ENCODE measurements at places on chromosomes 4 and X. TPM values are rescaled to one million over a fixed set of nuclear protein-coding genes. Genes with fewer than 3 reads are reported as not detected.
A peak's percentile ranks its signal among the peaks of the same experiment; 100 is the strongest.

DNA sequence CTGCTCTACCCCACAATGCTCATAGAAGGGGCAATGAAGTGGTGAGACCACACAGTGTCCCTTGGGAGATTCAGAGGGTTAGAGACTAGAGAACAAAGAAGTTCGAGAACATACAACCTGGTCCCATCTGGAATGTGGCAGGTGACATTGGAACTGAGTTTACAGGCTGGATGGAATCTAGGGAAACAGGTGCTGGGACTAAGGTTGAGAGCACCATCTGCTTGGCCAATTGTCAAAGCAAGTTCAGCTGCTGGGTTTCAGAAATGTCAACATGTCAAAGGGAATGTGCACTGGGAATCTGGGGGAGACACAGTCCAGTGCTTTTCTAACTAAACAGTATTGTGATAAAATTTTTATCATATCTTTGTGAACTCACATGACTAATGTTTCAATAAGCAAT is 15.9 kb upstream of the FAM13A start:
- no peak for DNase-seq

GRCh38 chr4:111639876-111640275 is 505.4 kb upstream of the FAM241A start:
- no peak for DNase-seq

DNA sequence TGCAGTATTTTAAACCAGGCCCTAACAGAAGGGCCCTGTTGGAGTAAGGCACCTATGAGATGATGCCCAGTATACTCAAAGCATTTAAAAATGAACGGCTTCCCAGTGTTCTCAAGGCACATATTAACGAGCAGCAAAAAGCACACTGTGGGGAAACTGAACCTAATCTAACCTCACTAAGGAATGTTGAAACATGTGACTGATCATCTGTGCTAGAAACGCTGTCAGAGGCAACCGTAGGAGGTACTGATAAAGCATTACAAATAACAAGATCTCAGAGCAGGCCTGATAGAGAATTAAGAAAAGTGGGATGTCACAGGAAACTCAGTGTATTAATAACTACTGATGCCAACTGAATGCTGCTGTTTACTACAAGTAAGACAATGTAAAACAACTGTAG is 24.0 kb downstream of the ASB9 start:
- DNase-seq = no peak

- no peak for DNase-seq
Observed at GRCh38 chr4:146998157-146998556, 52.5 kb upstream of the TTC29 start.

GRCh38 chrX:113522814-113523213 is 682.2 kb upstream of the AMOT start:
- no peak for DNase-seq

- DNase-seq = no peak
Observed at GRCh38 chr4:114226968-114227760, 247.7 kb upstream of the ARSJ start.

GRCh38 chrX:136268051-136269048 is 17.1 kb upstream of the MAP7D3 start:
- peak; percentile 46 for DNase-seq

DNA sequence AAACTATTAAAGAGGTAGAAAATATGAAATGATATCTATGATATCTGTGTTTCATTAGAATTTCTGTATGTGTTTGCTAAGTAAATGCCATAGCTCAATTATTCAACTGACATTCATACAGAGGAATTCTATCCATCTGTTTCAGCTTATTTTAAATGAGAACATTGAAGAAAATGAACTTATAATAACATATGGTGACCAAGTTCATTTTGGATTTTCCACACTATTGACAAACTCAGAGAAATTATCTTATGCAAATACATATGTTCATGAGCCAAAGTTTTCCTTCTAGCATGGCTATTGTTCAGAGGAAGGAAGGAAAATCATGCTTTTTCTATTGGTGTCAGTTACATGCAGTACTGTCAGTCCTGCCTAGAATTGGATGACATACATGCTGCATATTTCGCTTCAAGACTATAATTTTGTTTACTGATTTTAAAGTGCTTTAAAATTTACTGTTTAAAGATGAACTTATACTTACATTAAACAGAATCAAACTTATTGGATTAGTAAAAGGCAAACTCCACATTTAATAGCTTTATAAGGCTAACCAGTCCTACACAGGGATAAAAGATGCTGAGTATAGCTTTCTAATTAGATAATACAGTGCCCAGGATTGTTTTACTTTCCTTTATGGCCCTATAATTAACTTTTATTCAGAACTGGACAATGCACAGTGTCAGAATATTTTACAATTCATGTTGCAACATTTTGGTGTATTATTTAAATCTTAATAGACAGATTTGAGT is 646.2 kb downstream of the TRAM1L1 start:
- no peak for DNase-seq

- DNase-seq = peak; percentile 51
Observed at GRCh38 chrX:10633722-10634121, 13.3 kb upstream of the MID1 start.

DNA sequence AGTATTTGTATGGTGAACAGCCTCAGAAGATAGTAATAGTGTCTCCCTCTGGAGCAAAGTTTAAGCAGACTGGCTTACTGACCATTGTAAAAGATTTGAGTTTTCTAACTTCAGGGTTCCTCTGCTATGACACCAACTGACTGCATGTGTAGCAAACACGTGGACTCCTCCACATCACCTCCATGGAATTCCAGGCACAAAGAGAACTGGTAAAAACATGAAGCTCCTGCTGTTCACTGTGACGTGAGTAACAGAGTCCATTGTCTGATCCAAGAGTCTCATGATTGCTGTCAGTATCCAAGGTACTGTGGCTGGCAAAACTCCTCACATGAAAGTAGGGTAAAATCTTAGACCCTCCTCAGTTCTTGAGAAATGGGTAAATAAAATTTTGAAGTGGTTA is 107.6 kb upstream of the FAM9B start:
- DNase-seq = no peak

DNA sequence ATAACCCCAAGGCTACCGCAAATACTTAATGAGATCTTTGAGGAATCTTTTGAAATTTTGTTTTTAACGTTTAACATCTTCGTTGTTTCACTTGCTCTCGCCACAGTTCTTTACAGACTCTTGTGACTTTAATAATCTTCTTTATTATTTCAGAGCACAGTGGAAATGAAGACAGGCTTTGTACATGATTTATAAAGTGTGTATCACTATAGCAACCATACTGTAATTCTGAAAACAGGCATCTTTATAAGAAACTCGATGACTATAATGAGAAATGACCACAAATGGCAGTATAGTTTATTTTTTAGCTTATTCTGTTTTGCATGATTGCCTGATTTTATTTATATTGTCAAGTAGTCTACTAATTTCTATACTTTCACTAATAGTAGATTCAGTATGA is 224.4 kb upstream of the GALNTL6 start:
- DNase-seq = no peak

DNA sequence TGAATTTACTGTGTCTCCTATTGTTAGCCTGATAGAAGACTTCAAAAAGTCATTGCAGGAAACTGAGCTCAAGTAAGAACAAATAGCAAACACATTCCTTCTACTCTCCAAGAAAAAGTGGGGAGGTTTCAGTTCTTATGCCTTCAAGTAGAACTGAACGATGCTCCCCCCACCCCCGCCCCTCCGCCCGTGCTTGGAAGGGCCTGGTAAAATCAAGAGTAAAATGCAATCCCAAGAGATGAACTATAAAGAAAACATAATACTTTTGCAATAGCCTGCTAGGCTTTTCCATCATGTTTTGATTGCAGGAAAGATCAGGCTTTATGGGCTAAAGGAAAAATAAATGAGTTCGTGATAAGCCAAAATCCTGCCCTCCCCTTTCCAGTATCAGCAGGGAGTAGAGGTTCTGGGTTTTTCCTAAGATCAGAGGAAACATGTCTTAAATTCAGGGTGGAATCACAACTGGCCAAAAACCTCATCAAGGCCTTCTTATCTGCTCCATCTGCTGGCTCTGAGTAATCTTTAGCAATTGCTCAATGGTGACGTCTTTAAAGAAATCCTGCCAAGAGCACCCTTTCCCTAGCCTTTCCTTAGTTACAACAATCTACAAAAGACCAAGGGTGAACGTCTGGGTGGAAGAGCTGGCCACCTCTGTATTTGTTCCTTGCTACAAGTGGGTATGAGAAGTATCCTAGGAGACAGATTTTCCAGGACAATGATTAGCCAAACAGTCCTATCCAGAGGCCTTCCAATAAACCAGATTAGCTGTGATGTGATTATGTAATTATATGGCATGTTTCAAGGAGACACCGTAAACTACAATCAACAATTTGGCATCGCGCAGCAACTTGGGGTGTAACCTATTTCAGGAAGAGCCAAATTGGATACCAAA is 66.3 kb upstream of the FAM9C start:
- peak; percentile 55 for DNase-seq

DNA sequence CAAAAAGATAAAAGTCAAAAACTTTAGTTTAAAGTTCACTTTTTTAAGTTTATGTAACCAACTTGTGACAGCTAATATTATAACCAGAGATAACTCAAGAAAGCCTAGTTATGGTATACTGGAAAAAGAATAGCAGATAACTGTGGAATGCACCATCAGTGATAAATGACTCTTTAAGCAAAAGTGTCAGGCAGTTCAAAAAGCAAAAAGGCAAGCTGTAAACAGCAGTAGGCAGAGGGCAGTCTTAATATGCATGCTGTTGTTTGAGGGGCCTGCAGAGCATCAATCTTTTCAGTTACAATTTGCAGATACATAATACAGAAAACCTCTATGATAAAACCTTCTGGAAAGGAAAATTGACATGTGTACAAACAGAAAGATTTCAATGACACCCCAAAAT is 81.8 kb upstream of the JADE1 start:
- DNase-seq = no peak

- no peak for DNase-seq
Observed at GRCh38 chr4:89009115-89009514, 47.9 kb downstream of the FAM13A start.

Gene GPR119
- not detected for total RNA-seq

Gene BEND2
- total RNA-seq = not detected

Gene SHROOM4
- total RNA-seq = 19.3 TPM

Gene FHDC1
- total RNA-seq = 4.7 TPM

Gene IL13RA2
- 0.83 TPM for total RNA-seq

Gene PABPC4L
- total RNA-seq = 2.0 TPM

Data from ureter (tissue), 1 donor.